B cell (primary cell): ENCODE measurements at places on chromosomes 11 and 22. TPM values are rescaled to one million over a fixed set of nuclear protein-coding genes. Genes with fewer than 3 reads are reported as not detected.
A peak's percentile ranks its signal among the peaks of the same experiment; 100 is the strongest.

- no peak overlapping the region for H3K4me3 ChIP-seq
- no peaks in the 10 kb centered on the region for H3K36me3 ChIP-seq
- H3K27ac ChIP-seq: no peak overlapping the region
Measured at GRCh38 chr11:105854269-105854668, 167.8 kb downstream of the MSANTD4 start.

GRCh38 chr11:76770642-76771445, 12.3 kb upstream of the TSKU start:
- H3K4me3 ChIP-seq: no peak overlapping the region
- H3K27me3 ChIP-seq: no peaks in the 10 kb centered on the region
- no peak overlapping the region for H3K27ac ChIP-seq
- no peaks in the 10 kb centered on the region for H3K4me1 ChIP-seq
- H3K36me3 ChIP-seq: no peaks in the 10 kb centered on the region

GRCh38 chr11:45057938-45058646, 88.3 kb upstream of the PRDM11 start:
- DNase-seq: no peak
- H3K4me3 ChIP-seq: no peak overlapping the region
- H3K27ac ChIP-seq: no peak overlapping the region
- no peaks in the 10 kb centered on the region for H3K36me3 ChIP-seq
- no peaks in the 10 kb centered on the region for H3K27me3 ChIP-seq

- no peaks in the 10 kb centered on the region for H3K36me3 ChIP-seq
- H3K27me3 ChIP-seq: peaks cover 11% of the 10 kb centered on the region
- H3K4me1 ChIP-seq: peaks cover 15% of the 10 kb centered on the region
- no peak for DNase-seq
Measured at GRCh38 chr11:2197771-2198520, 26.3 kb upstream of the TH start.

- H3K27me3 ChIP-seq: no peaks in the 10 kb centered on the region
- no peak for DNase-seq
- H3K4me3 ChIP-seq: peak overlapping the region; percentile 83
Measured at GRCh38 chr22:30289980-30290313, 642 bp upstream of the CASTOR1 start.

DNA sequence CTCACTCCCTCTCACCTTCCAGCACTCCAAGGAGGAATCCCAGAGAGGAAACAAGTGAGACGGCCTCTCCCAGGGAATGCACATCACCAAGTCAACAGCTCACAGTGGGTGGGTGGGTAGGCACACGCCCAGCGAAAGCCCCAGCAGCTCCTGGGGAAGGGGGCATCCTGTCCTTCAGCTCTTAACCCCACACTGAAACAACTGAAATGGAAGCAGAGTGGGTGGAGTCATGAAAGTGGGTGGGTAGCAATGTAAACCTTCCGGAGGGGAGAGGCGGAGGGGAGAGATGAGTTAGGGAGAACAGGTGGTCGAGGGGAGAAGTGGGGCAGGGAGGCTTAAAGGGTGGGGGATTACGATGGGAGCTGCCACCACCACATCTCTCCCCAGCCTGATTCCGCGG, 5.4 kb downstream of the MCHR1 start:
- no peak for DNase-seq
- no peak overlapping the region for H3K27ac ChIP-seq
- no peaks in the 10 kb centered on the region for H3K27me3 ChIP-seq
- peaks cover 7% of the 10 kb centered on the region for H3K4me1 ChIP-seq

- H3K4me3 ChIP-seq: no peak overlapping the region
- no peak for DNase-seq
- no peaks in the 10 kb centered on the region for H3K4me1 ChIP-seq
- H3K36me3 ChIP-seq: no peaks in the 10 kb centered on the region
- peaks cover 2% of the 10 kb centered on the region for H3K27me3 ChIP-seq
Measured at GRCh38 chr11:71355281-71355680, 92.9 kb downstream of the DHCR7 start.

DNA sequence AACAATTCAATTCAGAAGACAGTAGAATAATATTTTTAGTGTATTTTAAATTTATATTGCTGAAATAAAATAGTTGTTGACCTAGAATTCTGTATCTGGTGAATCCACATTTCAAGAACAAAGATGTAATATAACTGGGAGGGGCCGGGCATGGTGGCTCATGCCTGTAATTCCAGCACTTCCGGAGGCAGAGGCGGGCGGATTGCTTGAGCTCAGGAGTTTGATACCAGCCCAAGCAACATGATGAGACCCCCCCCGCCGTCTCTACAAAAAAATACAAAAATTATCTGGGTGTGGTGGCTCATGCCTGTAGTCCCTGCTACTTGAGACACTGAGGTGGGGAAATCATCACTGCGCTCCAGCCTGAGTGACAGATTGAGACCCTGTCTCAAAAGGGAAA, 72.6 kb downstream of the CD82 start:
- H3K36me3 ChIP-seq: no peaks in the 10 kb centered on the region
- H3K27me3 ChIP-seq: peaks cover 4% of the 10 kb centered on the region
- H3K4me1 ChIP-seq: no peaks in the 10 kb centered on the region
- H3K4me3 ChIP-seq: no peak overlapping the region

- no peaks in the 10 kb centered on the region for H3K27me3 ChIP-seq
- H3K27ac ChIP-seq: no peak overlapping the region
- H3K36me3 ChIP-seq: no peaks in the 10 kb centered on the region
- no peak for DNase-seq
Measured at GRCh38 chr22:47016631-47017030, 254.2 kb downstream of the TBC1D22A start.

The NRIP3 gene
- total RNA-seq: 0.56 and 0.59 TPM in 2 replicates

The FAM76B gene
- 80.8 and 80.9 TPM in 2 replicates for total RNA-seq
